ENCODE measurements at places on chromosomes 7 and 10. TPM values are rescaled to one million over a fixed set of nuclear protein-coding genes. Genes with fewer than 3 reads are reported as not detected.

ITIH5 gene
- total RNA-seq: not detected

- no peak overlapping the region for H3K4me3 ChIP-seq
- H3K27ac ChIP-seq: no peak overlapping the region
- H3K36me3 ChIP-seq: no peaks in the 10 kb centered on the region
- no peaks in the 10 kb centered on the region for H3K27me3 ChIP-seq
- H3K4me1 ChIP-seq: peaks cover 9% of the 10 kb centered on the region
These were observed 15.1 kb upstream of the COL17A1 start for GRCh38 chr10:104100795-104101194.

- no peaks in the 10 kb centered on the region for H3K36me3 ChIP-seq
- no peak for DNase-seq
- H3K27ac ChIP-seq: no peak overlapping the region
- no peaks in the 10 kb centered on the region for H3K27me3 ChIP-seq
- H3K4me1 ChIP-seq: no peaks in the 10 kb centered on the region
- H3K4me3 ChIP-seq: no peak overlapping the region
These were observed 43.2 kb downstream of the HTRA1 start for GRCh38 chr10:122504610-122504950.

COL28A1 gene
- total RNA-seq: not detected

- DNase-seq: no peak
- no peaks in the 10 kb centered on the region for H3K27me3 ChIP-seq
- H3K36me3 ChIP-seq: no peaks in the 10 kb centered on the region
- H3K4me3 ChIP-seq: no peak overlapping the region
- H3K27ac ChIP-seq: no peak overlapping the region
These were observed 172.9 kb downstream of the PRKCQ start for GRCh38 chr10:6407034-6407721.

GRCh38 chr7:2927592-2927991, 83.5 kb upstream of the GNA12 start:
- DNase-seq: no peak
- no peaks in the 10 kb centered on the region for H3K27me3 ChIP-seq
- peak overlapping the region; percentile 46 for H3K27ac ChIP-seq
- peaks cover 3% of the 10 kb centered on the region for H3K4me1 ChIP-seq
- no peak overlapping the region for H3K4me3 ChIP-seq

- no peak overlapping the region for H3K27ac ChIP-seq
- peaks cover 27% of the 10 kb centered on the region for H3K4me1 ChIP-seq
- no peak overlapping the region for H3K4me3 ChIP-seq
- H3K27me3 ChIP-seq: no peaks in the 10 kb centered on the region
- DNase-seq: no peak
These were observed 68.5 kb downstream of the TET1 start for GRCh38 chr10:68628576-68629127.

SLC29A3 gene
- total RNA-seq: 1.2 TPM

OR2A5 gene
- not detected for total RNA-seq

DNA sequence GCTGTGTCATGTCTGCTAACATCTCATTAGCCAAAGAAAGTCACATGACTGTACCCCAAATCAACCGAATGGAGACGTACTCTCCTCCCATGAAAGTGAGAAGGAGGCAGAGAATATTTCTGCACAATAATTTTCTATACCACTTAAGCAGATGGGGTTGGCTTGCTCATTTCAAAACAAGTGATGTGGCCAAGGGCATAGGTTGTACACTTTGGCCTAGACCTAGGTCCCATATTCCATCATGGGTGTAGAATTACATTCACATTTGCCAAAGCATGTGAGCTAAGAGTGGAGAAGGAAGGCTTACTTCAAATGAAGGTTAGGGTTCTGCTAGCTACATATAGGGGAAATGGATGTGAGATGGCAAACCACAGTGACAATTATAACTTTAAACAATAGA, 83.0 kb downstream of the ZNF365 start:
- no peak for DNase-seq
- H3K27ac ChIP-seq: no peak overlapping the region
- no peaks in the 10 kb centered on the region for H3K4me1 ChIP-seq
- no peak overlapping the region for H3K4me3 ChIP-seq
- no peaks in the 10 kb centered on the region for H3K36me3 ChIP-seq

DPP6 gene
- total RNA-seq: not detected

SFRP4 gene
- not detected for total RNA-seq

DNA sequence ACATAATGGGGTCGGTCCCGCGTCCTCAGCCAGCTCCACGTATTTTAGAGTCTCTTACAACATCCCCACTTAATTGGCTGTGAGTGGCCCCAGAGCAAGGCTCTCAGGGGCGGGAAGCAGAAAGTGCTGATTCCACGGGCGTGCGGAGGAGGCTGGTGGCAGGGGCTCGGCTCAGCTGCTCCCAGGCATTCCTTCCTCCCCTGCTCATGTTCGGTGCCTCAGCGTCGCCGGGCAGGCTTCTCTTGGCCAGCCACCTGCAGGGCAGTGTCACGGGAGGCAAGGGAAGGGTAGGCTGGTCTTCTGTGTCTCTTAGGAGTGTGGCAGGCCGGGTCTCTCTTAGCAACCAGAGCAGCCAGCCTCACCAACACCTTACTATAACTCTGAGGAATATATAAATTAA, 33.8 kb downstream of the IL15RA start:
- no peak overlapping the region for H3K27ac ChIP-seq
- H3K4me3 ChIP-seq: no peak overlapping the region
- no peak for DNase-seq
- H3K27me3 ChIP-seq: no peaks in the 10 kb centered on the region

GRCh38 chr7:149067869-149068268, 22.6 kb downstream of the ZNF786 start:
- no peak overlapping the region for H3K4me3 ChIP-seq
- H3K27me3 ChIP-seq: no peaks in the 10 kb centered on the region
- H3K4me1 ChIP-seq: peaks cover 5% of the 10 kb centered on the region
- H3K27ac ChIP-seq: no peak overlapping the region
- peak; percentile 26 for DNase-seq
- H3K36me3 ChIP-seq: peaks cover 3% of the 10 kb centered on the region
